ENCODE measurements at places on chromosomes 1 and 21. TPM values are rescaled to one million over a fixed set of nuclear protein-coding genes. Genes with fewer than 3 reads are reported as not detected.

- no peaks in the 10 kb centered on the region for H3K36me3 ChIP-seq
- no peak for DNase-seq
- H3K4me1 ChIP-seq: peaks cover 9% of the 10 kb centered on the region
- H3K27me3 ChIP-seq: no peaks in the 10 kb centered on the region
- no peak overlapping the region for H3K27ac ChIP-seq
Measured at GRCh38 chr1:214615109-214615508, 12.1 kb downstream of the CENPF start.

OR2T11 gene
- total RNA-seq: not detected

KCNJ9 gene
- not detected for total RNA-seq

DNA sequence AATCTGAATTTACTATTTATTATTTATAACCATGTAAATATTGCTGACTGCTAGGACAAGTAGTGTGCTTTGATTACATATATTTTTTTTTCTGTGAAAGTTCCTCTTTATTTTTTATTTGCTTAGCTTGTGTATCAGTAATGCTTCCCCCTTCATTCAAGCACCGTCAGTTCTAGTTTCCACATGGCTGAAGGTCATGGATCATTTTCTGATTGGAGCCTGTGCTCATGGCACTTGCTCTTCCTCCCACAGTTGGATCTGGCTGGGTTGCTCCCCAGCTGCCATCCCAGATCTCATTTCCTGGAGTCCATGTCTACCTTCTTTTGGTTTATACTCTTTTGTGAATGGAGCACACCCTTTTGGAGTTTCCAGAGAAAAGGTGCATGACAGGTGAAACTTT, 57.0 kb upstream of the IGSF5 start:
- H3K4me1 ChIP-seq: no peaks in the 10 kb centered on the region
- H3K4me3 ChIP-seq: no peak overlapping the region
- H3K27me3 ChIP-seq: no peaks in the 10 kb centered on the region
- H3K36me3 ChIP-seq: no peaks in the 10 kb centered on the region
- H3K27ac ChIP-seq: no peak overlapping the region
- DNase-seq: no peak

- H3K4me3 ChIP-seq: no peak overlapping the region
- no peak for DNase-seq
- H3K36me3 ChIP-seq: no peaks in the 10 kb centered on the region
Measured at GRCh38 chr21:41557884-41558283, 49.9 kb upstream of the TMPRSS2 start.

- no peaks in the 10 kb centered on the region for H3K36me3 ChIP-seq
- H3K27ac ChIP-seq: no peak overlapping the region
- no peaks in the 10 kb centered on the region for H3K4me1 ChIP-seq
- no peaks in the 10 kb centered on the region for H3K27me3 ChIP-seq
- H3K4me3 ChIP-seq: no peak overlapping the region
Measured at GRCh38 chr1:113981962-113982931, 3.0 kb downstream of the OLFML3 start.

All from CD8-positive, alpha-beta memory T cell (primary cell).